Psoas muscle (tissue), 8 donors: ENCODE measurements at places on chromosomes 12 and 14.

DNA sequence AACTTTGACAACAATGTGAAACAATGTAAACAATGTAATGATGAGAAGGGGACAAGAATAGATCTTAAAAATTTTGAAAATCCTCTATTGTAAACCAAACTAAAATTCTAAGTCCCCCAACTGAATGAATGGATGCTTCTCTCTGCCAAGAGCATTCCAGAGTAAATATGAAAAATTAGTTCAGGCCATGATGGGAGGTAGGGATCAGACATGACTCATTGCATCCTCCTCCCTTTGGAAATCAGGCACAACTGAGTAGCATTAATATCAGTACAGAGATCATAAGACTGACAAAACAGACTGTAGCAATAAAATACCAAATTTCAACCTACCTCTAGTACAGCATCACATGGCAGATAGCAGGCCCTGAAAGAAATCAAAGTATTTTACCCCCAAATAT lies 559.9 kb downstream of the C12orf50 start:
- no peak for DNase-seq

DNA sequence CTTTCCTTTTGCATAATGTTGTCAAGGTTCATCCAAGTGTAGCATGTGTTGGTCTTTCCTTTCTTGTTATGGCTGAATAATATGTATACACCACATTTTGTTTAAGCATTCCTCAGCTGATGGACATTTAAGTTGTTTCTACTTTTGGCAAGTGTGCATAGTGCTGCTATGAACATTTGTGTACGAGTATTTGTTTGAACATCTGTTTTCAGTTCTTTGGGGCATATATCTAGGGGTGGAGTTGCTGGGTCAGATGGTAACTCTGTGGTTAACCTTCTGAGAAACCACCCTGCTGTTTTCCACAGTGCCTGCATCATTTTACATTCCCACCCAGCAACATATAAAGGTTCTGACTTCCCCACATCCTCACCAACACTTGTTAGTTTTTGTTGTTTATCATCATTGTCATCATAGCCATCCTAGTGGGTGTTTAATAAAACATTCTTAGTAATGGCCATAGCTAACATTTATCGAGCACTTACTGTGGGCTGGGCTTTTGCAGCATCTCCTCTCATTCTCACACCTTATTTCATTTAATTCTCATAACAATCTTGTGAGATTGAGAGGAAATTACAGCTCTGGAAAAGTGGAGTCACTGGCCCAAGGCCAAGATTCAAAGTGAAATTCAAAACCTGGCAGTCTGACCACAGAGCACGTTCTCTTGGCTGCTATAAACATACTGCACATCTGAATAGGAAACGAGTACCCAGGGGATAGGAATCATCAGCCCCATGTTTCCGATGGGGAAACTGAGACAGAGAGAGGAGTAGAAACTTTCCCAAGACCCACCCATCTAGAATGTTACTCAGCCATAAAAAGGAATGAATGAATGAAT lies 193.6 kb downstream of the KSR2 start:
- no peak for DNase-seq

- DNase-seq, result no peak
These were observed 25.3 kb downstream of the HRK start for GRCh38 chr12:116855744-116856470.

DNA sequence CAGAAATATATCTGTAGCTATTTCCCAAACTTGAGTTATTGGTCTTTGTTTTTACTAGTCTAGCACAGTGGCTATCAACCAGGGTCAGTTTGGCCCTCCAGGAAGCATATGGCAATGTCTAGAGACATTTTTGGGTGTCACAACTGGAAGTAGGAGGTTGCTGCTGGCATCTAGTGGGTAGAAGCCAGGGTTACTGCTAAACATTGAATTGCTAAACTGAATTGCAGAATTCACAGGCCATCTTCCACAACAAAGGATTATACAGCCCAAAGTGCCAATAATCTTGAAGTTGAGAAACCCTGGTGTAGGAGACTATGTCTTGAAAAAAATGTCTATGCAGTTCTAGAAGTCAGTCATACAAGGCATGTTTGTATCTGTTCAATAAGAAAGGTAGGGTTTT lies 27.7 kb downstream of the ARHGAP5 start:
- no peak for DNase-seq

DNA sequence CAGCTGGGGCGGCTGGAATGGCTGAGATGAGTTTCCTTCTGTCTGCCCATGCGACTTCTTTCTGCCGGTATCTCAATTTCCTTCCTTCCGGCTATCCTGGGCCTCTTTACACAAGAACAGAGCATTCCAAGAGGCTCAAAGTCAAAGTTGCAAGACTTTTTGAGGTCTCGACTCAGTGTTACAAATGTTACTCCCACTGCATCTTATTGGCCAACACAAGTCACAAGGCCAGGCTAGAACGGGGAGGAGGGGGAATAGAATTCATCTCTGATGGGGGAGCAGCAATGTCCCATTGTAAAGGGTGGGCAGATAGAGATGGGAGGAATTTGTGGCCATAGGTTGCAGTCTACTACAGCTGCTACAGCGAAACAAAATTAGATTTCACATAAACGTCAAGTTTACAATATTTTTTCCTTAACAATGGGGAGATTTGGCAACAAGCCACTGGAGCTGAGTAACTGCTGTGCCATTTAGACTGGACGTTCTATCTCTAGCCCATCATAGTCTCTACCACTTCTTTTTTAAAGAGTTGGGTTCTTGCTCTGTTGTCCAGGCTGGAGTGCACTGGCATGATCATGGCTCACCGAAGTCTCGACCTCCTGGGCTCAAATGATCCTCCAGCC lies 9.5 kb upstream of the NYNRIN start:
- DNase-seq, result no peak

GRCh38 chr12:55712700-55713415 lies 3.0 kb upstream of the BLOC1S1 start:
- DNase-seq, result peak; percentile 13

- DNase-seq, result no peak
These were observed 438.1 kb downstream of the IPO8 start for GRCh38 chr12:30257618-30258017.

DNA sequence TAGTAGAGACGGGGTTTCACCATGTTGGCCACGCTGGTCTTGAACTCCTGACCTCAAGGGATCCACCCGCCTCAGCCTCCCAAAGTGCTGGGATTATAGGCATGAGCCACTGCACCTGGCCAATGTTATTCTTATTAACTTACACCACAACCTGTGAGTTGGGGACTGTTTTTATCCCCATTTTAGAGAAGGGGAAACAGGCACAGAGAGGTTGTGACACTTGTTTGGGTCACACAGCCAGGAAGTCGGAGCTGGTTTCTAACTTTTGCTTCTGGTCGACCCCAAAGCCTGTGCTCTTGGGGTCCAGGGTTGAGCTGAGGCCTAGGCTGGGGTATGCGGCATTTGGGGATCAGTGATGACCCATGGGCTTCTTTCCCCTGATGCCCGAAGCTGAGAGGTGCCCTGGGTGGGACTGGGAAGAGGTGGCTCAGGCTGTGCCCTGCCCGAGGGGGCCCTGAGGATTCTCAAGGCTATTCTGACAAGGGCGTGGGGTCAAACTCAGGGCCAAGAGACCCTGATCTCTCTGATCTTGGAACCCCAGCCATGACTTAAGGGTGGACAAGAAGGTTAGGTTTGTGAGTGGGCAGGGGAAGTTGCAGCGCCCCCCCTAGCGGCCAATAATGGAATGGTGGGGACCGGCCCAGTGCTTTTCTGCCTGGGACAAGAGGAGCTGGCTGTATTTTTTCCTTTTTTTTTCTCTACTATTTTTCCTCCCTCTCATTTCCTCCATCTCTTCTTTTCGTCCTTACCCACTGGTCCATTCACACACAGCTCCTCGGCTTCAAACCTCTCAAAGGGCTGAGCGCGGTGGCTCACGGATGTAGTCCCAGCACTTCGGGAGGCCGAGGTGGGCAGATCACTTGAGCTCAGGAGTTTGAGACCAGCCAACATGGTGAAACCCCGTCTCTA lies 3.0 kb downstream of the SDSL start:
- DNase-seq, result peak; percentile 71

- DNase-seq, result no peak
These were observed 417.5 kb downstream of the LRIG3 start for GRCh38 chr12:58502841-58503240.

- no peak for DNase-seq
These were observed 30.4 kb upstream of the SIX1 start for GRCh38 chr14:60679566-60680258.
